ENCODE measurements at places on chromosomes 16 and 17. TPM values are rescaled to one million over a fixed set of nuclear protein-coding genes. Genes with fewer than 3 reads are reported as not detected.

DNA sequence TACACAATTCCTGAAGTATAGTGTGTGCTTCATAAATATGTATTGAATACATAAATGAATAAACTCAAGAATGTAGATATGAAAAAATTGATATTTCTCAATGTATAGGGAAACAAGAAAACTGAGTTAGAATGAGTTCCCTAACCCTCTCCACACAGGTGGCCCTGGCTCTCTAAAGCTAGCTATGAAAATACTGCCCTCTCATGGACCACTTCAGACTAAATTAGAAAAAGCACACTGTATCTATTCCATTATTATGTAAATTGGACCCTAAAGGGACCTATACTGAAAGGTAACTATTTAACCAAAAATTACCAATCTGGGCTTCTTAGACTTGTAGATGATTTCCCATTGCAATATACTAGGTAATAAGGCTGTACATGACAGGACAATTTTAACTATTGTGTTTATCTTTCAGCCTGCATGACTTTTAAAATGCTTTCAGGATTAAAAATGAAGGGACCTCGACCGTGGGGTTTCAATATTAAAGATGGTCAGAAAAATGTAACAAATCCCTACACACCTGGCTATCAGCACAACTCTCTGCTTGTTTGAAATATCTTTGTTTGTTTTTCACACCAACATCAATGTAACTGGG, 672.5 kb upstream of the KIF2B start:
- DNase-seq, result no peak

DNA sequence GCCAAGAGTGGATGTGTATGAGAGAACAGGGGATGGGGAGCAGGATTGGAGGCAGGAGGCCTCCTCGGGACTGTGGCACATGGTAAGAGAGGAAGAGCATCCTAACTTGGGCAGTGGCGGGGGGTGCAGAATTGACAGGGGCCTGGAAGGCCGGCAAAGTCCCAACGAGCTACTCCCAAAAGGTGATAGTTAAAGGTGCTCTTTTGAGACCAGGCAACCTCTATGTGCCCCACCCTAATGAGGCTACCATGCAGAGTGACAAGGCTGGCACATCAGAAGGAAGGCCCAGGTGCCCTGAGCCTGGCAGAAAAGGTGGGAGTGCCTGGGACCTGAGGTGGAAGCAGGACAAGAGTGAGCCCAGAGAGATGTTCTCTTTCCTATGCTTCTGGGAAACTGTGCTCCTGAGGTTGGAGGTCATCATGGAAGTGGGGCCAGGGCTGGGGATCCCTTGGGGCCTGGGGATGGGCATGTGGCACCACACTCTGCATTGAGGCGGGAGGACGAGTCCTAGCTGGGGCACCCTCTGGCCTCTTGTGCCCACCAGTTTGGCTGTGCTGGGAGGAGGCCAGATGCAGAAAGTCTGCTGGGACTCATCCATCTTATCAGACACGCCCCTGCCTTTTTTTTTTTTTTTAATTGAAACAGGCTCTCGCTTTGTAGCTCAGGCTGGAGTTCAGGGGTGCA, 5.9 kb downstream of the RAB11FIP4 start:
- DNase-seq, result no peak

Gene CTNS
- 9.9 TPM for total RNA-seq

DNA sequence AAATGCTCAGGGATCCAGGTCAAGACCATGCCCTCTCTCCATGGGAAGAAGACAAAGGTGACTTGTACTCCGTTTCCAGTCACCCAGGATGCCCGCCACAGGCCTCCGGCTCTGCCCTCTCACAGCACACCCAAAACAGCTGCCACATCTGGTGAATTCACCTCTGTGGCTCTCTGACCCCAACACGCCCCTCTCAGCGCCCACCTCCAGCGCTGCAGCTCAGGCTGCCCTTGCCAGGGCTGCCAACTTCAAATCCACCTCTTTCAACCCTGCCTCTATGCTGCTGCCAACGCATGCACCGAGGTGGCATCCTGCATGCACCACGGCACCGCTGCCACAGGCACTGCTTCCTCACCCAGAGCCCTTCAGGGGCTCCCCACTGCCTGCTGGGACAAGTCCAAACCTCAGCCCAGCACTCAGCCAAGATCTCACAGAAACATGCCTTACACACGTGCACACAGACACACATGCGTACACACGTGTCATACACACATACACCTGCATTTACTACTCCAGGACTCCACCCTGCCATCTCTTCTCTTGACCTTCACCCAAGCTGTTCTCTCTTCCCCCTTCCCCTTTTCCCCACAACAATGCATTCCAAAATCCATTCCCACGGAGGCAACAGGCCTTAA, 7.5 kb downstream of the HID1 start:
- no peak for DNase-seq

DNA sequence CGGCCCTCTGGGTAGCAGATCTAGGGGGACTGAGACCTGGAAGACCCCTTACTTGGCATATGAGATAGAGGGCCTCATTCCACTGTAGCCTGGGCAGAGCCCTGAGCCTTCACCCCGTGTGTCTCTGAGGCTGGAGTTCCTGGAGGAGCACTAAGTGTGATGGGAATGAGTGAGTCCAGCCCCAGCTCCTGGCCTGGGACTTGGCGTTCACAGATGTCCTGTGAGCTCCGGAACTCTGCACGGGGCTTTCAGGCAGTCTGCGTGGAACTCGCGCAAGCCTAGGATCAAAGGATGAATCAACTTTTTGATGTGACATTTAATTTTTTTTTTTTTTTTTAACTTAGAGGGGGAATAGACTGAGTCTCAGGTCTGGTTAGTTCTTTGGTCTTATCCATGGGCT, 1.8 kb downstream of the NKD1 start:
- peak; percentile 31 for DNase-seq

DNA sequence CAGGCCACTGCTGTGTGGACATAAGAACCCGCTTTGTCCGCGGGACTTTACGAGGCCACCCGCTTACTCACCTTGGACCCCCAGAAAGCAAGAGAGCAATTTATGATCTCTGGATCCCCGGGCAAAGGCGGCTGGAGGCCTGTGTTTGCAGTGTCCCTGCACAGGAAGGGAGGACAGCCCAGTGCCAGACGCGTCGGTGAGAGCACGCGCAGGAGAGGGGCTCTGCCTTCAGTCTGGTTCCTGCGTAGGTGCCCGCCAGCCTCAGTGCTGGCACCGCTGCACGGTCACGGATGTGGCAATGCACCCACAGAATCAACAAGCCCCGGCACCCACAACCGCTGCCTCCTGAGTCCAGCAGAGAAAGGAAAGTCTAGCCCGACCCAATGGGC, 248.4 kb downstream of the C16orf95 start:
- DNase-seq, result no peak

DNA sequence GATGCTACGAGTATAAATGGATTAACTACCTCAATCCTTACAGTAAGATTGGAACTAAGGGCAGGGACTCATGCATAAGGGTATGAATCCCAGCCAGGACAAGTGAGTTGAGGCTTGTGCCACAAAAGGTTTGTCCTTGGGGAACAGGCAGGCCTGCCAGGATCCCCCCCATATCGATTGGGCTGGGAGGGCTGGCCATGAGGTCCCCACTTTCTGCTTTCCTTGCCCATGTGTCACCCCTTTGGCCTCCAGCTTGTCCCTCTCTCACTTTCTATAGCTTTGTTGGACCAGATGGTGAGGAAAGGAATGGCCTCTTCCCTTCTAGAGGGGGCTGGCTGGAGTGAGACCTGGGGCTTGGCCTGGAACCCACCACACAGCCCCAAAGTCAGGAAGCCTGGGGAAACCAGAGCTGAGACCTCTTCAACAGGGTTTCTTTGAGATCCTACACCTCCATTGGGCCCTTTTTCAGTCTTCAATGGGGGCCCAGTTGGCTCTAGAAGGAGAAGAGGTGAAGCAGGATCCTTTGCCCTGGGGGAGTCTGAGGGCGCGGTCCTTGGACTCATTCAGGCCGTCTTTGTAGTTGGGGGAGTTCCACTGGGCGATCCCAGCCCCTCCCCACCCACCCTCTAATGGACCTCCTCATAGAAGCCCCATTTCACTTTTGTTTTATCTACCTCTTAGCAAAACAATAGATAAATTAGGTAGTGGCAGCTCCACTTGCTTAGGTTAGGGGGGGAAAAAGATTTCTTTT, 57.3 kb downstream of the IGF2BP1 start:
- DNase-seq, result no peak

GRCh38 chr16:361872-362701, 8.3 kb downstream of the MRPL28 start:
- peak; percentile 73 for DNase-seq

- DNase-seq, result no peak
Observed at GRCh38 chr17:6157716-6158115, 87.5 kb downstream of the WSCD1 start.

Gene GAA
- total RNA-seq, result 10.3 TPM

Gene CFAP97D1
- total RNA-seq, result not detected

Gene CCDC92B
- total RNA-seq, result not detected

DNA sequence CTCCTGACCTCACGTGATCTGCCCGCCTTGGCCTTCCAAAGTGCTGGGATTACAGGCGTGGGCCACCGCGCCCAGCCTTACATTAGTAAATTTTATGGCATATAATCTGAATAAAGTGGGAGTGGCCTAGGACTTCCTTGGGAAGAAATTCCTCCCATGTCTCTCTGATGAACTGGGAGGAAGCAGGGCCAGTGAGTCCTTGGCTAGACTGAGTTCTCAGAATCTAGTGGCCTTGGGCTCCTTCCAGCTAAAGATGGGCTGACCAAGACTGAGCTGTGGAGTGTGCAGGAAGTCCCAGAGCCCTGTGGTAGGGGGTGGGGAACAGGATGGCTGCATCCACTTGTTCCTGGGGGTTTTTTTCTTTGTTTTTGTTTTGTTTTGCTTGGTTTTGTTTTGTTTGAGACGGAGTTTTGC, 10.0 kb upstream of the NAGLU start:
- peak; percentile 66 for DNase-seq

DNA sequence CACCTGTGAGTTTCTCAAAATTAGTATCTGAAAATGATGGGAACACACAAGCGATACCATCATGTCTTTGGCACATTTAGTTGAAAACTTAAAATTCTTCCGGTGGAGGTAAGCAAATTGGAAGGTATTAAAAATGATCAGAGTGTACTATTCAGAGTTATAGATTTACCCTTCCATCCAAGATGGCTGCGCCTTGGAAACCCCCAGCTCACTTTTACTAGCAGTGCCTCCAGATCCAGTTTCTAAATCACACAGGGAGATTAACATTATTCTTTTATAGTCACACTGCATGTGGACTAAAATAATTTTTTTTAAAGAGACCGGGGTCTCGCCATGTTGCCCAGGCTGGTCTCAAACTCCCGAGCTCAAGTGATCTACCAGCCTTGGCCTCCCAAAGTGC, 15.0 kb downstream of the PITPNC1 start:
- DNase-seq, result no peak

Gene ALOX15B
- not detected for total RNA-seq

Gene PSMB10
- 107 TPM for total RNA-seq

- DNase-seq, result peak; percentile 76
Observed at GRCh38 chr16:10579965-10580882, at the start of gene EMP2. EMP2 (minus strand) TSS chr16:10580598; CDS start chr16:10547617, 32,981 bp downstream.

DNA sequence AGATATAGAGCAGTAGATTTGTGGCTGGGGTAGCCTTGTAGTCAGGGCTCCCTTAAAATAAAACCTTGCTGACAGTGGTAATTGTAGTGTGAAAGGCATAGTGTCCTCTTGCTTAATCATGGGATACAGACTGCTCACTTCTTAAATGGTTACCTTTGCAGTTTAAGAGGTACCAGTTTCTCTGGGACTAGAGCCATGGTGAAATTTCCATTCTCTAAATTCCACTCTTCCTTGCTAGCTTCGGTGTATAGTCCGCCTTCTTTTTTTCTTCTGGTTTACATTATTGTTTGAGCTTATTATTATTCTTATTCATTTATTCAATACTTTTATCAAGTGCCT, 1.6 kb downstream of the CCP110 start:
- DNase-seq, result no peak

DNA sequence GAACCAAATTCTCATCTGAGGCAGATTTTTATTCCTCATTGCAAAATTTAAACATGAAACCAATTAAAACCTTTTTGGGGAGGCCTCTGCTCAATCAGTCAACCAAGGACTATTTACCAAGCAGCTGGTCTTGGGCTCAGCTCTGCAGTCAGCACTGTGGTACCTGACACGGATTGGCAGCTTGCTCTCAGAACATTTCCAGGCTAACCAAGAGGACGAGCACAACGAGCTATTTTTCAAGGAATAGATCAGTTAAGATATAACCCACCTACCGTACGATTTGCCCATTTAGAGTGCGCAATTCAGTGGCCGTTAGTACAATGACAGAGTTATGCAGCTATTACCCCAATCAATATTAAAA, 26.4 kb upstream of the KLHDC4 start:
- no peak for DNase-seq

DNA sequence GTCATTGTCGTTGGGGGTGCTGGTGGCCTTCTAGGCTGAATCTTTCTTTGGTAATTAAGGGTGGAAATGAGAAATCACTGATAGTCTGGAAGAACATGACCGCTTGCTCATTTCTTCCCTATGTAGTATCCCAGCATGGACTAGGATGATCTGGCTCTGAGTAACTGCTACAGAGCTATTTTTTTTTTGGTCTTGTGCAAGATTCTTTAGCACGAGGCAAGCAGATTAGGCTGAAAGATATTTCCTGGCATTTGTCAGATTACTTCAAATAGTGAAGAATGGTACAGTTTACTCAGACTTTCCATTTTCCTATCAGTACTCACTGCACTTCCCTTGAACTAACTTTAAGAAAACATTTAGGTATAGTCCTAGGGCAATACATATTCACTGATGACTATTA, 89.0 kb downstream of the SYCE1L start:
- DNase-seq, result peak; percentile 58

- DNase-seq, result peak; percentile 63
Observed at GRCh38 chr17:10616502-10617119, 40.5 kb downstream of the MYH3 start.

- no peak for DNase-seq
Observed at GRCh38 chr17:65593092-65593854, 31.8 kb upstream of the AXIN2 start.

GRCh38 chr17:50684612-50685333, 22.9 kb downstream of the ANKRD40 start:
- no peak for DNase-seq

GRCh38 chr16:67837811-67838210, 4.3 kb upstream of the THAP11 start:
- DNase-seq, result no peak

Gene CTU2
- total RNA-seq, result 13.4 TPM

Gene KRTAP2-1
- total RNA-seq, result not detected

- no peak for DNase-seq
Observed at GRCh38 chr16:3001316-3001715, 11.4 kb upstream of the CLDN9 start.

Gene GRIN2A
- 0.59 TPM for total RNA-seq

DNA sequence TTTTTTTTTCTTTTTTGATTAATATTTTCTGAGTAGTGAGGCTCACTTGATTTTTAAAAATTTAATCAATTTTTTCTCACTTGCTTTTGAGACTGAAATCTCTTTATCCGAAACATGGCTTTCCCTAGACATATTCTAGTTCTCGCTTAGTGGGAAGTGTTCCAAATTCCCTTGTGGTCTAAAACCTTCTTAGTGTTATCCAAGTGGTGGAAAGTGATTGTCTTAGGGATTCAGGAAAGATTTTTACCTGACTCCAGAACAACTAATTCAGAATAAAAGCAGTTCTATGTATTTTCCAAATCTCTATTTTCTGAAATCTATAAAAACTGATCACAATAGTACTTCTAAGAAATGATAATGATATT, 178.8 kb downstream of the MAP2K6 start:
- DNase-seq, result no peak

Gene RAMP2
- 2.4 TPM for total RNA-seq

Gene SHPK
- total RNA-seq, result 11.3 TPM

GRCh38 chr16:66619534-66620428, 15.3 kb downstream of the CMTM3 start:
- DNase-seq, result peak; percentile 71

GRCh38 chr16:55849536-55849935, 16.6 kb upstream of the CES1 start:
- no peak for DNase-seq

GRCh38 chr17:32998887-32999228, 7.2 kb downstream of the SPACA3 start:
- peak; percentile 35 for DNase-seq

Measured in RPMI7951 (cell line).